ENCODE measurements at places on chromosomes 16 and 17.

DNA sequence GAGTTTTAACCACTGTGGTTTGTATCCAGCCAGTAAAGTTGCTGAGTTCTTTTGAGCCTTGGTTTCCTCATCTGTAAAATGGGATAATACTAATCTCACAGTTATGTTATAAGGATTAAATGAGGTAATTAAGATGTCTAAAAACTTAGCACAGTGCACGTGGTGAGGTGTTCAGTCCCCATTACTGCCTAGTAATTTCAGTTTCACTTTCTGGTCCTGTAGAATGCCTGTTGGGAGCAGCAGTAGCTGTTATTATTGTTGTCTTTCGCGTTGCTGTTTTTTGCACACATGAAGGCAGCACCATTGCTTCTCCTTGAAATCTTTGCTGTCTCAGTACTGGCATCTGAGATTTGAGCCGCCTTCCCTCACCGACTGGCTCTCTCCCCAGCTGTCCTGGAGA is 182.4 kb downstream of the DNAH9 start:
- DNase-seq, result no peak

DNA sequence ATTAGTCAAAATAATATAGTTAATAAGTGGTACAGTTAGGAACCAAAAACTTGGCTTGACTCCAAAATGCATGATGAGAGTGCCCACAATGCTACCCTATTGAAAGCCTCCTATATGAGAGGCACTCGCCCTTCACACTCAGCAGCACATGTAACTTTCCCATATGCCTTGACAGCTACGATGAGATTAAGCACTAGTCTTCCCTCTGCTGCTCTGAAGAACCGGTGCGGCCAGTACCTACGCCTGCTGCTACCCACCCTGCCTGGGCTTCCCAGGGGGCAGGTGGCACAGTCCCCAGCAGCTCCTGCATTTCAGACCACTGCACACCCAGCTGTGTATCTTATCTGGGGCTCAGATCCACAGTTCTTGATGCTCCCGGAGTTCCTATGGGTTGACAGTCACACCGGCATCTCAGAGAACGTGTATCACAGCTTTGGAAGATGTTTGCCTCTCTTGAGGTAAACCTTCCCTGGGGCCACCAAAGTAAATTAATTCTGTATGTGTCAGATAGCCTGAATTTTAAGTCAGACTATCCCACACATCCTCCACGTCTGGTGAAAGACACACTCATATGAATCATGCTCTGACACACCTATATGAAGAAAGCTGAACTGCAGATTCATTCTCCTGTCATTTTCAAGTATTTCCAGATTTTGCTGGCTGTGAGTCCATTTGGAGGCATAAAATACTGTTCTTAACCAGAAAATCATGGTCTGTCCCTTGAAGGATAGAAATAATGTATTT is 77.8 kb downstream of the MYH10 start:
- no peak for DNase-seq

- DNase-seq, result no peak
These were observed 2.5 kb downstream of the KRT17 start for GRCh38 chr17:41621916-41622315.

DNA sequence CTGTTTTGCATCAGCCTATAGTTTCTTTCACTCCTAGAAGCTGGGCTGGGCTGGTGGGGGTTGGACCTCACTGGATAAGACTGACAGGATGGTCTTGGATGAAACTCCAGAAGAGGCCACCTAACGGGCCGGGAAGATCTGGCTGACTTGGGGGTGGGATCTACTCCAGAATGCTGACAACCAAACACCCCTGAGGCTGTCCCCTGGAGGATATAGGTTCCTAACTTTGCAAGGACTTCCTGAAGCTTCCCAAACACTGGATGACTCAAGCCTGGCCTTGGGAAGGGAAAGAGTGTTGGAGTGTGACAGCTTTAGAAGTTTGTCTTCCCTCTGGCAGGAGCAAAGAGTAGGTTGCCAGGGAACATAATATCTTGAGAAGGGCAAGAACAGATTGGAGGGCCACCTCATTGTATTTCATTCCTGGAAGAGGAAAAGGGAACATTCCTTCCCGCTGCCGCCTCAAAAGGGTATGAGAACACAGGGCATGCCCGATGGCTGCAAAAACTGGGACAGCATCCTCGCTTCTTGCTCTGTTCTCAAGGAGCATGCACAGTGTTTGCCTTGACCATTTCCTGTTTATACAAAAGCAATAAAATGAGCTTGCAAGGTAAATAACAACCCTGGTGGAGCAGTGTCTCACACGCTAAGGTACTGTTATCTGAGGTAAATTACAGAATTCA is 6.8 kb upstream of the CYB5B start:
- no peak for DNase-seq

All from NCI-H774 (cell line).